Iris pigment epithelial cell (primary cell): ENCODE measurements at places on chromosomes 5 and 9.

GRCh38 chr9:83056174-83056573 is 6.8 kb downstream of the RASEF start:
- no peak for DNase-seq

GRCh38 chr9:106127776-106128175 is 433.4 kb downstream of the TMEM38B start:
- DNase-seq = no peak

DNA sequence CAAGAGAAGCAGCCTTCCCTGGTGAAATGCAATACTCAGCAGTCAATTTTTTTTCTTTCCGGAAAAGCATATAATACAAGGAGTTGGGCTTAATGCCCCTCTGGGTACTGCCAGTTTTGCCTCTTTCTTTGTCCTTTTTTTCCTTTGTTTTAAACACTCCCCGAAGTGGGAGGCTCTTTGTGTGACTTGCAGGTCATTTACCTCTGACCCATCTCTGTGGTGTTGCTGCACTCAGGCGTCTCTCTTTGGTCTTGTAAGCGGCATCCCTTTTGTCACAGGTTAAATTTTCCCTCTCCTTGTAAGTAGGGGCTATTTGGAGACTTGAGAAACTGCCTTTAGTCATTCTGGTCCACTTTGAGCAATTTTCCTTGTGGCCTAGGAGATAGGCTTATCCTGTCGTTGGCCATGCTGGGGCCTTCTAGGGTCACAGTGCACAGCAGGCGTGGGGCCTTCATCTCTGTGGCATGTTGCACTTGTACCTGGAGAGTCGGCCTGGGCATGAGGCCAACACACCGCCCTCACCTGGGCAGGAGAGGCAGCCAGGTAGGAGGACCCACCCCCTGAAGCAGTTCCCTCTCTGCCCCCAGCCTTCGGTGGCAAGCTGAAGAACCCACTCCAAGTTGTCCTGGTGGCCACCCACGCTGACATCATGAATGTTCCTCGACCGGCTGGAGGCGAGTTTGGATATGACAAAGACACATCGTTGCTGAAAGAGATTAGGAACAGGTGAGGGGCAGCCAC is 27.7 kb upstream of the CTSL start:
- DNase-seq = no peak

DNA sequence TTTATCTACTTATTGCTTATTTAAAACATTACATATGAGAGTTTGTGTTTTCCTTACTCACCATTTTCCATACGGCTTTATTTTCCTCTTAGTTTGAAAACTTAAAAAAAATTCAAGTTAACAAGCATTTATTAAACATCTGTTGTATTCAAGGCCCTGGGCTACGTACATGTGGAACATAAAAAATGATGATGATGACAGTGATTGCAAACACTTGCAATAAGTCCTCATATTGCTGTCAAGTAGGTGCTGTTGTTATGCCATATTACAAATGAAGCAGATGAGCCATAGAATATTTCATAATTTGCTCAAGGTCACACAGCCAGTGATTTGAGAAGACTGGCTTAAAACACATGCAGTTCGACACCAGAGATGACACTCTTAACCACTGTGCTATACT is 180.6 kb downstream of the COMMD10 start:
- DNase-seq = no peak

GRCh38 chr9:115601434-115601833 is 483.5 kb upstream of the TNC start:
- no peak for DNase-seq
